ENCODE measurements at places on chromosomes 1 and 21. TPM values are rescaled to one million over a fixed set of nuclear protein-coding genes. Genes with fewer than 3 reads are reported as not detected.
A peak's percentile ranks its signal among the peaks of the same experiment; 100 is the strongest.

DEPDC1 gene
- total RNA-seq, result 22.4 TPM

PDZK1 gene
- total RNA-seq, result 47.2 TPM

TSEN15 gene
- total RNA-seq, result 20.4 TPM

ITPKB gene
- total RNA-seq, result 27.1 TPM

S100A12 gene
- not detected for total RNA-seq

TMPRSS2 gene
- total RNA-seq, result 4.3 TPM

NOS1AP gene
- 5.9 TPM for total RNA-seq

FCRL3 gene
- total RNA-seq, result not detected

FBXO2 gene
- 14.1 TPM for total RNA-seq

NPR1 gene
- 2.7 TPM for total RNA-seq

CALML6 gene
- total RNA-seq, result 0.97 TPM

LENEP gene
- total RNA-seq, result 1.4 TPM

LCE1B gene
- not detected for total RNA-seq

CA14 gene
- total RNA-seq, result 44.9 TPM

- no peak for DNase-seq
These were observed 46.3 kb upstream of the TNFSF18 start for GRCh38 chr1:173097001-173097400.

DNA sequence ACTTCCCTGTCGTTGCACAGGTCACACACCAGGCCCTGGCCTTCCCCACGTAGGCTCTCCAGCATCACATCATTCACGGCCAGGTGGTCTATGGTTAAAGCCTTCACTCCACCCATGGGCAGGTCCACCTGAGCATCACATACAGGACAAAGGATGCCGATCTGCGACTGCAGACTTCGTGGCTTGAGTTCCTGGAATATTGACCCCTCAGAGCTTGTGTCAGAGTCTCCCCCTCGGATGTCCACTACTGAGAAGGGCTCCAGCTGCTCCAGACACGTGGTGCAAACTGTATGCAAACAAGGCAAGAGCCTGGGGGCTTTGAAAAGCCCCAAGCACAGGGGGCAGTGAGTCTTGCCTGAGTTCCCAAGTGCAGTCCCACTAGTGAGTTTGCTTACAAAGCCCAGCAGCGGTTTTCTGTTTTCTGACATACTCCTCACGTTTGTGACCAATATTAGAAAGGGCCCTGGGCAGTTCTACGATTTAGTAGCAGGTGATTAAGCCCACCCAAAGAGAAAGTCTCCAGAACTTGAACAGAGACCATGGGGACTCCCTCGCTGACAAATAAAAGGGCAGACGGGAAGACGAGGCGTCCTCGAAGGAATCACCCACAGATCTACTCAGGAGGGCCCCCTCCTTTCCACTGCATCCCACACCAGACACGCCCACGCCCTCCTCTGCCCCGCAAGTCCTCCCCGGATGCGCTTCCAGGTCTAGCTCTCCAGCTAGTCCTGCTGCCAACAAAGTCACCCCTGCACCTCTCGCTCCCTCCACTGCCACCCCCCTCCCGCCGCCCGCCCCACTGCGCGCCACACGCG is 568 bp downstream of the TRIM45 start:
- peak; percentile 51 for DNase-seq

DNA sequence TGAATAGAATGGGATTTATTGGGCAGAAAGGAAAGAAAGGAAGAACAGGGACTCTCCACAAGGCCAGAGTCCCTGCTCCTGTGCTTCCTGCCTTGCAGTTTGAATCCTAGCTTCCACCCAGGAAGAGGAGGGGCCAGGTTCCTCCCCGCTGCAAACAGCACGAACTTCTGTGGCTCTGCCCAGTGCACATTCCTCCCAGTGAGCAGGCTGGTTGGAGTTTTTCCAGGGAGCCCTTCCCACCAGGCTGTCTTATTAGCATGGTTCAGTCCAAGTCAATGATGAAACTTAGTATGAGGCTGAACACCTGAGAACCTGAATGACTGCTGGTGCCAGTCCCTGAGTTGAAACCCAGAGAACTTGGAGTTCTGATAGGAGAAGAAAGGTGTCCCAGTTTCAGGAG is 247.2 kb downstream of the DUSP10 start:
- DNase-seq, result no peak

DNA sequence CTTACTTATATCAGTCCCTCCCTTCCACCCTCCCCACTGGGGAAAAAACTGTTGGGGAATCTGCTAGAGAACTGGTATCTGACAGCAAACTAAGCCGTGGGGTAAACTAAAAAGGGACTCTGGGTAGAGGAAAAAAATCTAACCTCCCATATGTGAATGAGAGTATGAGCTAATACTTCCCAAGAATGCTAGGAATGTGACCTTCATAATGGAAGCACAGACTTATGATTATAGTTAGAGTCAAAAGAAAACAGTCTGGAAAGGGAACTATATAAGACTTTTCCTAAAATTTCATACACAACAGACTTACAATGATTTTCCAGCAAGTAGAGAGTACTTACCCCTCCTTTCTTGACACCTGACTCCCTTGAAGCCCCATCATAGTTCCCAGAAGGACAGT is 23.0 kb upstream of the RBBP5 start:
- no peak for DNase-seq

DNA sequence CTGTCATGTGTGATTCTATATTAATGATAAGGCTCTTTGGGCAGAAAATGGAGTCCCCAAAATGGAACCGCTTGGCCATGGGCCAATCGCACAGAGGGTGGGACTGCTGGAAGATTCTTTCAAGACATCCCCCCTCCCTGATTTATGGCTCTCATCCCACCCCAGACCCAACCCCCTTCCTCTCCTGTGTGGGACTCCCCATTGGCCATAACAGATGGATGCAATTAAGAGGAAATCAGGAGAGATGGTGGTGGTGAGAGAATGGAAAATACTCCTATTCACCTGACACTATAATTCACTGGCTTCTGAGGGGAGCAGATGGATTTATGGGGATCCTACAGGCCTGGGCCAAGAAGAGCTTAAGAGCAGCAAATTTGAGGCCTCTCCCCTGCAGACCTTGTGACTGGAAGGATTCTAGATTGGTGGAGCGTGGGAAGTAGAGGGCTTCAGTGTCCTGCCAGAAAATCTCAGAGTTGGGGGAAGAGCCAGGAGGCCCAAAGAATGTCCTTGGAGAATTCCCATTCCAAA is 1.7 kb downstream of the IGFN1 start:
- no peak for DNase-seq

DNA sequence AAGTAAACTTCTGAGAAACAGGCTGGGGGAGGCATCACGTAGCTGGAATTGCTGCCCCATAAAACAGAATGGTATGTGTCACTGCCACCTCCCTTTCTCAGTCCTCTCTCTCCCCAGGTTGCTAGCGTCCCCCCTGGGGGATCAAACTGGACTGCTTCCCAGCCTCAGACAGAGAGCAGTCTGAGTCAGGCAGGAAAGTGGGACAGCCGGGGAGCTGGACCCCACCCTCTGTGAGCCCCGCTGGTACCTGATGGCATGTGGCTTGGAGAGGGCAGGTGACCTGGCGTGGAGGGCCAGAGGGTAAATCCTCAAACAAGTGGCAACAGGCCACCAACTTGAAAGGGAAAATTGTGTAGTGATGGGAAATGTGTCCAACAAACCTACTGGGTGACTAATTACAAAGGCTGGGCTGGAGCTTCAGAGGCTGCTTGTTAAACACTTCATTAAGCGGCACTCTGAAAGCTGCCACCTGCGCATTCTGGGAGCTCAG is 1.0 kb upstream of the SFN start:
- no peak for DNase-seq

DNA sequence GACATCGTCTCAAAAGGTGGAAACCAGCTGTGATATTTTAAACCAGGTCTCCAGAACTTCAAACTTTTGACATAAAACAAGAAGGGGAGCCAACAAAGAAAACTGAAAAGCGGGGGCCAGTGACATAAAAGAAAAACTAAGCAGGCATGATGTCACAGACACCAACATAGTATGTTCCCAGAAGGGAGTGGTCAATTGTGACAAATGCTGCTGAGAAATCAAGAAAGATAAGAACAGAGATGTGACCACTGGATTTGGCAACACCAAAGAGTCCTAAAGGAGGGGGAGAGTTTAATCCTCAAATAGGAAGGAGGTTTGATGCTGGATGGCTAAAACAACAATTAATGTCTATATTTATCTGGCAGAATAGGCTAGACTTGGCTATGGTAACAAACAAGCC is 2.3 kb upstream of the RNF19B start:
- DNase-seq, result no peak

GRCh38 chr1:18927654-18928272 is 25.4 kb upstream of the ALDH4A1 start:
- no peak for DNase-seq

GRCh38 chr21:32281531-32281930 is 2.7 kb upstream of the MIS18A start:
- DNase-seq, result no peak

- DNase-seq, result peak; percentile 54
These were observed 28.9 kb upstream of the EPB41 start for GRCh38 chr1:28885472-28885877.

GRCh38 chr1:78716186-78716585 is 66.6 kb downstream of the IFI44 start:
- no peak for DNase-seq

- no peak for DNase-seq
These were observed 229.7 kb upstream of the FMN2 start for GRCh38 chr1:239861985-239862384.

- no peak for DNase-seq
These were observed 1.5 kb downstream of the CD2 start for GRCh38 chr1:116755681-116756080.

GRCh38 chr1:205662791-205663190 is 17.5 kb downstream of the SLC45A3 start:
- no peak for DNase-seq

DNA sequence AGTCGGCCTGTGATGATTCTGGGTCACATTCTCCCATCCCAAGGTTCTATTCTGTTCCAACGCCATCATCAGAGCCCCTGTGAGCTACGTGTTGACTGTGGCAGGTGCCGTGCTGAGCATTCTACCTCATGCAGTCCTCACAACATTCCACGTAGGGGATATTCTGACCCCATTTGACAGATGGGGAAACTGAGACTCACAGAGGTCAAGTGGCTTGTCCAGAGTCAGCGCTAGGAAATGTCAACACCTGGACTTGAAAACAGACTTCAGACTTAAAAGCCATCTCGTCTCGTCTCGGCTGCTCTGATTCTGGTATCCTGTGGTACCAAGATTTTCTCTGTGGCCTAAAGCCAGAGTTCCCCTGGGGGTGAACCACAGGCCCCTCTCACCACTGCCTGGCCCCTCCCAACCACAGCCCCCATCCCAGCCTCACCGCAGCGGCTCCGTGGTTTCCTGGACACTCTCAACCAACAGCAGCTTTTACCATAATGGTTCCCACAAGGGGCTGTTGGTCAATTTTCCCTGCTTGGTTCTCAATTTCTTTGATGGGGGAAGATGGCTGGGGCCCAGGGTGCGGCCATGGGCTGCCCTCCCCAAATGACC is 39.6 kb downstream of the SDC3 start:
- no peak for DNase-seq

- no peak for DNase-seq
These were observed 14.7 kb downstream of the ATPAF1 start for GRCh38 chr1:46653405-46653958.

- DNase-seq, result peak; percentile 88
These were observed 58.2 kb downstream of the NFASC start for GRCh38 chr1:204928671-204929486.

- no peak for DNase-seq
These were observed 125.5 kb downstream of the PGBD5 start for GRCh38 chr1:230300322-230301301.

DNA sequence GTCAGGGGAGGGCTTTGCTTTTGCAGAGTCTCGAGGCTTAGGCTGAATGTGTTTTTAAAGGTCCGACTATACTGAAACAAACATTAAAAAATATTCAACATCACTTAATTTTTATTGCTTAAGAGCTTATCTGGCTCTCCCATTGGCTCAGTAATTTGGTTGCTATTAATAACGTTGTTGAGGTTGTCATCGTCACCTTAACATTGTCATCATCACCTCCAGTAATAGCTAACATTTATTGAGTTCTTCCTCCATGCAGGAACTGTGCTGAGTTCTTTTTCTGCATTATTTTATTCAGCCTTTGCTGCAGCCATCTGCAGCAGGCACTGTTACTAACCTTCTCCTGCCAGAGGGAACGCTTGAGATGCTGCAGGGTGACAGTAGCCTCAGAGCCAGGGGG is 40.1 kb downstream of the ADARB1 start:
- no peak for DNase-seq

DNA sequence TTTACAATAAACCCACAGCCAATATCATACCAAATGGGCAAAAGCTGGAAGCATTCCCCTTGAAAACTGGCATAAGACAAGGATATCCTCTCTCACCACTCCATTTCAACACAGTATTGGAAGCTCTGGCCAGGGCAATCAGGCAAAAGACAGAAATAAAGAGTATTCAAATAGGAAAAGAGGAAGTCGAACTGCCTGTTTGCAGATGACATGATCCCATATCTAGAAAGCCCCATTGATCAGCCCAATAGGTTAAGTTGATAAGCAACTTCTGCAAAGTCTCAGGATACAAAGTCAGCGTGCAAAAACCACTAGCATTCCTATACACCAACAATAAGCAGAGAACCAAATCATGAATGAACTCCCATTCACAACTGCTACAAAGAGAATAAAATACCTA is 235.5 kb downstream of the DPYD start:
- no peak for DNase-seq

DNA sequence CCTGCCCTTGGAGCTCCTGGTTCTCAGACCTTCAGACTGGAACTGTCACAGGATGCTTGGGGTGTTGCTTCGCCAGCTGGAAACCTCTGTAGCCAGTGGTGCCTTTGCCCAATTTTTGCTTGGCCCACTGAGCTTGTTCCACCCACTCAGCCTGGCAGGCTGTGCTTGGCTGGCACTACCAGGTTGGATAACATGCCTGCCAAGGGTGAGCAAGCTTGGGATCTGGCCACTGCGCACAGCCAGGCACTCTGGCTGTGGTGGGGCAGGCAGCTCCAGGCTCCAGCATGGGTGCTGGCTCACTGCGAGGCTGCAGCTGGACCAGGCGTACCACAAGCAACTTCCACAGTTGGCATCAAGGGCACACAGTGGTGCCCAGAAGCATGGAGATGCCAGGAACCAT is 967.8 kb upstream of the NCAM2 start:
- no peak for DNase-seq

- DNase-seq, result no peak
These were observed 227.4 kb upstream of the VAMP3 start for GRCh38 chr1:7543718-7544090.

DNA sequence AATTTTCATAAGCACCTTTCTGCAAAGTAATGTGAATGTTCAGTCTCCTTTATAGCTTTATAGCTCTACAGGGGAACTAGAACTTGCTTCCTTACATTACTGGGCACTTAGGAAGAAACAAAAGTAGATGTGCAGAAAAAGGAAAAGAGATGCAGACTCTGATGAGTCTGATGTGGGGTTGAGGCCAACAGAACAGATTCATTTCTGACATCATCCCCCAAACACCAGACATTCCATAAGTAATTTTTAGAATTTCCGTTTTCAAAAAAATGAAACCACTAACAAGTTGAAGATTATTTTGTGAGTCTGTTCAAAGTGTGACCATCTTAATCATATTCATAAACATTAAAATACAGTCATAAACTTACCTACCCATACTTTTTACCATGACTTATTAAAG is 96.0 kb downstream of the NRIP1 start:
- no peak for DNase-seq
